WTC11 (cell line): ENCODE measurements at places on chromosomes 5 and 9. TPM values are rescaled to one million over a fixed set of nuclear protein-coding genes. Genes with fewer than 3 reads are reported as not detected.

Gene GBA2
- 85.5 to 104 TPM (median 89.7 TPM) in 3 replicates for total RNA-seq

Gene CBY3
- total RNA-seq = 0.25 to 0.37 TPM (median 0.25 TPM) in 3 replicates

Gene CCL19
- total RNA-seq = not detected in 3 replicates

GRCh38 chr5:56735849-56736641 lies 79.3 kb upstream of the MAP3K1 start:
- no peak for DNase-seq

- no peak for DNase-seq
Measured at GRCh38 chr5:136511046-136511445, 145.7 kb upstream of the TRPC7 start.

GRCh38 chr5:39256477-39257235 lies 37.3 kb upstream of the FYB1 start:
- no peak for DNase-seq
